RWPE1 (cell line): ENCODE measurements at places on chromosomes 2 and 18.

DNA sequence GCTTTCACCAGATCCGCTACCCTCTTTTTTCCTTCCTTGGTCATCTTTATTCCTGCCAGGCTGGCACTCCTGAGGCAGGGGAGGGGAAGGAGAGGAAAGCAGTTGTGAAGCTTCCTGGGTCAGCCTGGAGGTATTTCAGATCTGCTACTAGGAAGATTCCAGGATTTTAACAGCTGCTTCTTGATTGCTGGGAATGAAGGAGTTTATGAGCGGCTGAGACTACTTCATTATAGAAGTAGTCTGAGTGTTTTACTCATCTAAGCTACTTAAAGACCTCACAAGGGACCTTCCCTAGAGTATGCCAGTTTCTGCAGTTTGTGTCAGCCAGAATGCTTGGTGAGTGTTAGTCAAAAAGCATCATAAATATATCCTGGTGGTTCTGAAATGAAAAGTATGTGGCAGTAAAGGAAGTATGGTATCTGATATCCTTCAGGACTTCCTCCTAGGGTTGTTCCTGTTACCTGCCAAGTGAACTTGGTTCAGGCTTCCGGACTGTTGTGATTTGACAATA, 1.9 kb downstream of the TANC1 start:
- no peak for DNase-seq

DNA sequence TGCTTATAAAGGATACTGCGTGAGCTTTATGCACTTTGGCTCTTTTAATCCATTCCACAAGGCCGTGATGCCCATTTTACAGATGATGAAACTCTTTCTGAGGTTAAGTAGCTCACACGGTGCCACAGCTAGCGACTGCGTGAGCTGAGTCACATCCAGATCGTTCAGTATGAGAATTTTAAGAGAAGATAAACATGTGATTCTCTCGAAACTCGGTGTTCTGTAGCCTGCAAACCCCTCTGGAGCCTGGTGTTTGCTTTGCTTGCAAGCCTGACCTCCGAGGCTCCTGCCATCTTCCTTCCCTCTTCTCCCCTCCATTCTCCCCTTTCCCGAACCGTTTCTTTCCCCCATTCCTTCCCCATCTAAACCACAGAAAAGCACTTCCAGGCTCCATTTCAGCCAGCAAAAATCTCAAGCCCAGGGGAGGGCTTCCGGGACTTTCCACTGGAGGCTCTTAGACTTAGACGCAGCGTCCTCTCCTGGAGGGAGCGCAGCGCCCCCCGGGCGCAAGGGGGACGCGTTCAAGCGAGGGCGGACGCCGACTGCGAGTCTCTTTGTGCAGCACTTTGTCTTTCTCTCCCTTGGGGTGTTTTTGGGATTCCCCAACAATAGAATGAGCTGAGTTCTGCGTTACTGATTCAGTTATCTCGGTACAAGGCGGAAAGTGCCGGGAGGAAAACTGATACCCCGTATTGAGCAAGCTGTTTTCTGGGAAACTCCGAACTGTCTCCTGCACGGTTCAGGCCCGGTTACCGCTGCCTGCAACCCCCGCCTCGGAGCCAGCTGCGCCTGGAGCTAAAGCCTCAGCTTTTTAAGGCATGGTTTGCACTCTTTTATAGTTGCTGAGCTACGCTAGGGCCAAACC, 38.0 kb downstream of the CYP1B1 start:
- DNase-seq = no peak

GRCh38 chr2:75030218-75031009, 72.0 kb downstream of the POLE4 start:
- DNase-seq = no peak

DNA sequence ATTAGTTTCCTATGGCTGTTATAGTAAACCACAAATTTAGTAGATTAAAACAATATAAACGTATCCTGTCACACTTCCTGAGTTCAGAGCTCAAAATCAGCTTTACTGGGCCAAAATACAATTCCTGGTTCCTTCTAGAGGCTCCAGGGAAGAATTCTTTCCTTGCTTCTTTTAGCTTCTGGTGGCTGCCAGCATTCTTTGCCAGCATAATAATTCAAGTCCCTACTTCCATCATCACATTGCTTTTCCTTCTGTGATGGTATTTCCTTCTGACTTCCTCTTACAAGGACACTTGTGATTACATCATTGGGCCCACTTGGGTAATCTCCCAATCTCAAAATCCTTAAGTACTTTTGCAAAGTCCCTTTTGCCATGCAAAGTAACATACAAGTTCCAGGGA, 40.6 kb downstream of the MOB4 start:
- no peak for DNase-seq

DNA sequence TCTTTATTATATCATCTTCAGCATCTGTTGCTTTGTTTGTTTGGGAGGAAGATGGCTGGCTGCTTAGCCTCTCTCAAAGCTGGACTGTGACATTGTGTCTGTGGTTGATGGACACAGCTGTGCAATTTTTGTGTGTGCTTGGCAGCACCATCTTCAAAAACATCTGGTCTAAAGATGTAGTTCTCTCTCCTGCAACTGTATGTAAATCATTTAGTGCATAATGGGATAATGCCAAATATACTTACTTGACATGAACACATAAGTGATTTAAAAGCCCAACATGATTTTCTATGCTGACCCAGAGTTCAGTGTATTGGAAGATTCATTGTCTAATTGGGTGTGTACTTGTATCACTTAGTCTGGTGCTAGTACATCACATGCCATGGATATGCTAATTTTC, 112.2 kb downstream of the MAP4K4 start:
- DNase-seq = no peak

DNA sequence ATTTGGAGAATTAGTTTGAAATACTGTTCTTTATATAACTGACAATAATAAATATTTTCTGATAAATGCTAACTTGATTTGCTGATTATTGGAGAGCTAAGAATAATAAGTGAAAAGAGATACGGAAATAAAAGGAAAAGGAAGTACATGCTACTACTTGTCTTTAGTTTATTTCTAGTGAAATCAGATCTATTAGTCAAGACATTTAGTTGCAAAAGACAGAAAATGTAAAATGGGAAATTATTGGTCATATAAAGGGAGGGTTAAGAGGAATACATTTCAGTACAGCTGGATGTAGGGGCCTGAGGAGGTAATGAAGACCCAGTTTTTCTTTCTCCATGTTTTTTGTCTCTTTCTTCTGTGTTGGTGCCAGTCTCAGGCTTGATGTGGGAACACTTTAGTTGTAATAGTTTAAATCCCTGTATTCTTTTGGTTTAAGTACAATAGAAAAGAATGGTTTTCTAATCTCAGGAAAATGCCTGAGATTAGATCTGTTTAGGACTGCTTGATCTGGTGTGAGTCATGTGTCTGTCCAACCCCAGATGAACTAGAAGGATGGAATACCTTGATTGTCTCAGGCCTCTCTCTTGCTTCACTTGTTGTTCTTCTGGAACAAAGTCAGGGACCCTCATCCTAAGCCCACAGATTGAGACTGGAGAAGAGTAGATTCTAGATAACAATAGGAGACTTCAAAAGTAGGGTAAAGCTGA, 58.0 kb downstream of the PLCL1 start:
- no peak for DNase-seq

DNA sequence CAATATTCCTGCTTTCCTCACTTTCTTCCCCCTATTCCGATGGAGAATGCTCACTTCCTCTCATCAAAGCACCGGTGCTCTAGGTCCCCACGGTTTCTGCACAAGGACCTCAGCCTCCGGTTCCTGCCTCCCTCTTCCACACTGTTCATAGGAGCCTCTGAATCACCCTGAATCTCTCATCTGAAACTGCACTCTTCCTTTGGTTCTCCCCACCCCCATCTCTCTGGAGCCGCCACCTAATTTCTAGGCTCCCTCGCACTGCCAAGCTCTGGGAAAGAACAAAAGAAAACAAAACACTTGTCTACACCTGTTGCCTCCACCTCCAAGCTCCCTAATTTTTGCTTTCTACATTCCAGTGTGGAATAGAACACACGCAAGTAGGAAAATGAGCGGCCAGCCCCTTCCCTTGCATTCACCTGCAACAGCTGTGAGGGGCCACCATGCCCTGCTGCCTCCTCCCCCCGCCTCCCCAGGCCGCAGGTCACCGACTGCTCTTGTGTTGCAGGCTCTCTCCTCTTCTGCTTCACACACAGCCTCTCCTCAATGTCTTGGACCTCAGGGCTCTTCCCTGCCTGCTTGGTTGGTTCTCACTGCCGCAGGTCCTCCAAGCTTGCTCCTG, 9.6 kb downstream of the FBXO15 start:
- no peak for DNase-seq

DNA sequence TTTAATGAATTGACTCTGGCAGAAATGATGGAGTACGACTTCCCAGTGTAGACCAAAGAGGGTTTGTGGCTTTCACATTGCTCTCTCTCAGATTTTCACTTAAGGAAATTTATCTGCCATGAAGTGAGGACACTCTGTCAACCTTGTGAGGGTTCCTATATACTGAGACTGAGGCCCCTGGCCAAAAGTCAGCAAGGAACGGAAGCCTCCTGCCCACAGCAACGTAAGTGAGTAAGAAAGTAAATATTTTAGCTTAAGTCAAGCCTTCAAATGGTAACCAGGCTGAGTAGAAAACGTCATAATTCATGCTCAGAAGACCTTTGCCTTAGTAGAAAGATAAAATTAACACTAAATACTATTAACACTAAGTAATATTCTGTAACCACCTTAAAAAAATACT, 1080.5 kb upstream of the ACVR2A start:
- no peak for DNase-seq

DNA sequence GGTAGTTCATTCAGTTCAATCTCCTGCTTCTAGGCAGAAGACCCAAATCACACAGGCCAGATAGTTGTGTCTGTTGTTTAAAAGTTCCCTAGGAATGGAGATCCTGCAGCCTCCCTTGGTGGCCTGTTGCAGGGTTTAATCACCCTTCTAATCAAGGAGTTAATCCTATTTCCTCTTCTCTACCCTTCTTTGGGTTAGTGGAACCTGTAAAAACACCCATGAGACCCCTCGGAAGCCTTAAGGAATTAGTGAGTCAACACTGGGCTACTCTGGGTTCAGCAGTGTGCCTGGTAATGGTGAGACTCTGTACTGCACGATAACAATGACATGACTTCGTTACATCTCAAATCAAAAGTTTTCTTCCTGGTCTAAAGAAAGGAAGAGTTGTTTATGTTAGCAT, 217.6 kb upstream of the NRP2 start:
- no peak for DNase-seq

- no peak for DNase-seq
Observed at GRCh38 chr2:138086576-138086975, 122.3 kb downstream of the HNMT start.

- DNase-seq = no peak
Observed at GRCh38 chr2:24657818-24658217, 135.4 kb downstream of the PTRHD1 start.

DNA sequence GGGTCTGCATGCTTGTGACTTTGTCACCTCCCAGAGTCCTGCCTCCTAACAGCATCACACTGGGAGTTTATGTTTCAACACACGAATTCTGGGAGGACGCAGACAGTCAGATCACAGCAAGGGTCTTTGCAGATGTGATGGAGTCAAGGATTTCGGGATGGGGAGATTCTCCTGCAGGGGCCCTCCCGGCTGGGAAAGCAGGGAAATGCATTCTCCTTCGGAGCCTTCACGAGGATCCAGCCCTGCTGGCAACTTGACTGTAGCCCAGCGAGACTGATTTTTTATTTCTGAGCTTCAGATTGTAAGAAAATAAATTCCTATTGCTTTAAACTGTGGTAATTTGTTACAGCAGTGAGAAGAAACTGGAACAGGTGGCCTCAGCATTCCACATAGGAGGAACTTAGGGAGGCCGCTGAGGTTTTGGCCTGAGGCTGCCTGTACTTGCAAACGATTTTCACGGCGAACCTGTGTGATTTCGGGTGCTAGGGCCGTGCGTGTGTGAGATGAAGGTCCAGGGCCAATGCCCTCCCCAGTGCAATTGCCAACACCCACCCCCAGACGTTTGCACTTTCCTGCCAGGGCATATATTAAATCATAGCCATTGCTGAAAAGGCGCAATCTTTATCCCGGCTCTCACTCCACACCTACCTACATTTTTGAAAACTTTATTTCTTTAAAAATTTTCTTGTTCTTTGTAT, 79.8 kb downstream of the ASB1 start:
- no peak for DNase-seq

GRCh38 chr2:240954436-240955305, 43.7 kb upstream of the SNED1 start:
- DNase-seq = no peak
